AG08396 (cell line): ENCODE measurements at places on chromosomes 5 and 9.

GRCh38 chr9:136907011-136907914 lies 20.9 kb downstream of the TRAF2 start:
- no peak for DNase-seq

GRCh38 chr5:74767579-74767913 lies 497 bp downstream of the NSA2 start:
- DNase-seq = peak; percentile 37

DNA sequence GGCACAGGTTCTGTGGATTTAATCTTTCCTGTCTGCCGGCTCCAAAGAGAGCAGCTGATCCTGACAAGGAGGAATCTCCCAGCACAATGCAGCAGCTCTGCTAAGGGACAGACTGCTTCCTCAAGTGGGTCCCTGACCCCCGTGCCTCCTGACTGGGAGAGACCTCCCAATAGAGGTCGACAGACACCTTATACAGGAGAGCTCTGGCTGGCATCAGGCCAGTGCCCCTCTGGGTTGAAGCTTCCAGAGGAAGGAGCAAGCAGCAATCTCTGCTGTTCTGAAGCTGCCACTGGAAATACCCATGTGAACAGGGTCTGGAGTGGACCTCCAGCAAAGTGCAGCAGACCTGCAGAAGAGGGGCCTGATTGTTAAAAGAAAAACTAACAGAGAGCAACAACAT lies 630.2 kb upstream of the FTMT start:
- DNase-seq = no peak

DNA sequence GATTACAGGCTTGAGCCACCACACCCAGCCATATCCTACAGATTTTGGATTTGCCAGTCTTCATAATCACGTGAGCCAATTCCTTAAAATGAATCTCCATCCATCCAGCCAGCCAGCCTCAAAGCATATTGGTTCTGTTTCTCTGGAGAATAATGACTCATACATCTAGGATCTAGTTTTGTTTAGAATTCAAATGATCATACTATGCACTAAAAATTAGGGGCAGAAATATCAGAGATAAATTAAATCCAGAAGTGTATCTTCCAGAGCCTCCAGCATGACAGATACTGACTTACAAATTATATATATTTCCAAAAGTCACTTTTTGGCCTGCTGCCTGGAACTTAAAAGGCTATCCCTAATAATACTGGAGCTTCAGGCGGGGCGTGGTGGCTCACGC lies 119.1 kb upstream of the NR5A1 start:
- DNase-seq = no peak

- DNase-seq = no peak
Observed at GRCh38 chr5:102603670-102604069, 104.9 kb upstream of the SLCO6A1 start.

GRCh38 chr9:73125651-73126050 lies 26.0 kb upstream of the ANXA1 start:
- no peak for DNase-seq

DNA sequence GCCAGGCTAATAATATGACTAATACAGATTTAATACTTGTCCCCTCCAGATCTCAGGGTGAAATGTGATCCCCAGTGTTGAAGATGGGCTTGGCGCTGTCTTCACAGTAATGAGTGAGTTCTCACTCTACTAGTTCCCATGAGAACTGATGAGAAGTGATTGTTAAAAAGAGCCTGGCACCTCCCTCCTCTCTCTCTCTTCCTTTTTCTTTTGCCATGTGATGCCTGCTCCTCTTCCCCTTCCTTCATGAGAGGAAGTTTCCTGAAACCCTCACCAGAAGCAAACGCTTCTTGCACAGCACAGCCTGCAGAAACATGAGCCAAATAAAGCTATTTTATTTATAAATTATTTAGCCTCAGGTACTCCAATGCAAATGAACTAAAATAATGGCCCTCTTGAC lies 55.2 kb downstream of the GLDC start:
- no peak for DNase-seq

DNA sequence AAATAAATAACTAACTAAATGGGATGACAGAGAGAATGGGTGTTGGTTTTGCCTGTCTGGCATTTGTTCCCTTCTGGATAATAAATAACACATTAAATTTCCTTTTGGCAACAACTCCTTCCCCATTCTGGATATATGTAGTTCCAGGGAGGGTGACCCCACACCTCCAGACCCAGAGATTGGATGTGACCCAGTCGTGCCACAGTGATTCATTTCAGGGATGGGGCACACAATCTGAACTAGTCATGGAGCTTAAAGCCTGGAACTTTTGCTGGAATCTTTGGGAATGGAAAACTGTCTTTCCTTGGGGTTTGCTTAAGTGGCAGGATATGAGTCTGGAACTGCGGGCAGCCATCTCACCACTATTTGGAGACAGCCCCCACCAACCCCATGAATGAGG lies 11.3 kb downstream of the KLF9 start:
- DNase-seq = no peak

- DNase-seq = no peak
Observed at GRCh38 chr5:179967489-179967888, 59.8 kb upstream of the TBC1D9B start.

DNA sequence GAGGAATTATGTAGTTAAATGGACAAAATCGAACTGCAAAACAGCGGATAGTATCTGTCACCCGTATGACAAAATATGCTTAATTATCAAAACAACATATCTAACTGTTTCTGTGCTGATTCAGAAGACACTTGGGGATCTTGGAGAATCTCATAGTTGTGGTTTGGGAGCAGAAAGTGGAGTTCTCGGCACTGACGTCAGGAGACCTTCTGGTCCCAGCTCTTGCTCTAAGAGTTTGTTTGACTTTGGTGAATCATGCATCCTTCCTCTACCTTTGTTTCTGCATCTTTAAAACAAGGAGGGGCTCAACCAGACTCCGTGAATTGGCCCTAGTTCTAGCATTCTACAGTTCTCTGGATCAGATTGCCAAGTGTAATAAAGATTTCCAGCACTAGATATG lies 37.0 kb upstream of the TAF1L start:
- peak; percentile 13 for DNase-seq

DNA sequence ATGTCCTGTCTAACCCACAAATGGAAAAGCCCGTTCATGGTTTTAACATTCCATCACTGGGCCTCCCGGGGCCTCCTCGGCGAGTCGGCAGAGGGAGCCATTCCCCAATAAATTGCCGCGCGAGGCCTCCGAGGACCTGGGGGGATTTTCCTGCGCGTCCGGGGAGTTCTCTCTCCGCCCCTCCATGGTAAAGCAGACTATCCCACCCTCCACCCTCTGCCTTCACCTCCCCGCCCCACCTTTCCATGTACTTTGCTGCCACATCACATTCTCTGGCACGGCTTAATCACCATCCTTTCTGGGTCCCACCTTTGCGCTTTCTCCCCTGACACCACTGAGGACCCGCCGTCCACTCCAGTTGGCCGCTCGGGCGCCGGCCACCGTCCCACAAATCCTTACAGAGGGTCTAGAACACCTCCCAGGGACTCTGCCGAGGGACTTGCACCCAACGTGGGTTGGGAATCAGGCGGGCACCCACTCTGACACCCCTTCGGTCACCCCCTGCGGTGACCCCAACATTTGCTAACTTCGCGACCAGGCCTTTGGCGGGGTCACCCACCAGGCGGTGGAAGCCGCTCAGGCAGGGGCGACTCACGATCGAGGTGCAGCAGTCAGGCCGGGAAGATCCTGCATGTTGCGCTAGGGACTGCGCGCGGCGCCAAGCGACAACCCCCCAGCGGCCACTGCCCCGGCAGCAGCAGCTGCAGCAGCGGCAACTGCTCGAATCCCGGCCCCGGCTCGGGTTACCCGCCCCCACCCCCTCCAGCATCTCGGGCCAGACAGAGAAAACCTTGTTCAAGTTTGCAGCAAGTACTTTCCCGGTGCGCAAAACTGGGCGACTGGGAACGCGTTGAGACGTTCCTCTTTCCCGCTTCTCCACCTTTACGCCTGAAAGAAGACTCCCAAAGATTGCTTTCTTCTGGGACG lies at the start of gene MEGF10:
Gene MEGF10 (plus strand): TSS at position 778 of the 927 bp plus-strand sequence. CDS start 40,513 bp downstream, outside the sequence.
- peak; percentile 73 for DNase-seq

DNA sequence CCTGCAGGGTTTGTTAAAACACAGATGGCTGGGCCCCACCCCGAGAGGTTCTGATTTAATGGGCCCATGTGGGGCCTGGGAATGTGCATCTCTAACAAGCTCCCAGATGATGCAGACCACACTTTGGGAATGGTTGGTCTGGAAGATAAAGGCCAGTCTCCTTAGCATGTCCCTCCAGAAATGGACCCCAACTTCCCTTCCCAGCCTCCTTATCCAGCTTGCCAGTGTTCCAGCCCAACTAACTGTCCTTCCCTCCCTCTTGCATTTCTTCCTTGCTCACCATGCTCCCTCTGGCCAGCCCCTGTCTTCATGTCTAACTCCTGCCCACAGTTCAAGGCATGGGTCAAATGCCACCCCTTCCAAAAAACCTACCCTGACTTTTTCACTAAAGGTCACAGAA lies 196.1 kb upstream of the TBC1D2 start:
- DNase-seq = no peak

DNA sequence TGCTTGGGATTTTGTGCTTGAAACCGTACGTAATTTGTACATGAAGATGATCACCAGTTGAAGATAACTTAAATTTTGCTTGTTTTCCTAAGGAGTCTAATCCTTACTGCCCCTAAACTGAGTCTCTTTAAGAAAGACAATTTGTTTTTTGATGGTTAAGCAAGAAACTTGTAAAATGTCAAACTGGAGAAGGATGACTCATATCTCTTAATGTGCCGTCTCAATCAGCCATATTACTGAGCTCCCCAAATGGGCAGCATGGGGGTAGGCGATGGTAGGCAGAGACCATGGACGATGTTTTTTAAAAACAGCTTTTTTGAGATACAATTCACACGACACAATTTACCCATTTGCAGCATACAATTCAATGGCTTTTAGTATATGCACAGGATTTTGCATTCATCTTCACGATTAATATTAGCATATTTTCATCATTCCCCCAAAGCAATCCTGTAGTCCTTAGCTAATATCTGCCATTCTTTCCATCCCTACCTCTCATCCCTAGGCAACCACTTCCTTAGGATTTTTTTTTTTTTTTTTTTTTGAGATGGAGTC lies 14.3 kb downstream of the ARHGAP26 start:
- no peak for DNase-seq

- DNase-seq = peak; percentile 89
Observed at GRCh38 chr9:34701023-34701768, 8.7 kb downstream of the CCL21 start.

GRCh38 chr9:115671963-115672305 lies 481.7 kb upstream of the PAPPA start:
- no peak for DNase-seq

- DNase-seq = peak; percentile 9
Observed at GRCh38 chr9:73093740-73094379, 57.8 kb upstream of the ANXA1 start.

- peak; percentile 38 for DNase-seq
Observed at GRCh38 chr5:146291421-146292074, 47.1 kb upstream of the POU4F3 start.

DNA sequence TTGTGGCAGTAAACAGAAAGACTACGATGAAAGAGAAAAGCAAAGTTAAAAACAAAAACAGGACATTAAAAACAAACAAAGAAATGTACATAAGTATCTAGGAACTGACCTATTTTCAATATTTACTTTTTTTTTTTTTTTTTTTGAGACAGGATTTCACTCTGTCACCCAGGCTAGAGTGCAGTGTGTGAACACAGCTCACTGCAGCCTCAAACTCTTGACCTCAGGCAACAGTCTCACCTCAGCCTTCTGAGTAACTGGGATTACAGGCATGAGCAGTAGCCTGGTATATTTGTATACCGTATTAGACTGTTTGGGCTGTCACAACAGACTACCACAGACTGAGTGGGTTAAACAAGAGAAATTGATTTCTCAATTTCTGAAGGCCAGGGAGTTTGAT lies 1189.1 kb downstream of the CDH9 start:
- no peak for DNase-seq

GRCh38 chr5:175343308-175343707 lies 100.7 kb downstream of the DRD1 start:
- no peak for DNase-seq

GRCh38 chr9:85079349-85079748 lies 409.8 kb downstream of the NTRK2 start:
- no peak for DNase-seq

DNA sequence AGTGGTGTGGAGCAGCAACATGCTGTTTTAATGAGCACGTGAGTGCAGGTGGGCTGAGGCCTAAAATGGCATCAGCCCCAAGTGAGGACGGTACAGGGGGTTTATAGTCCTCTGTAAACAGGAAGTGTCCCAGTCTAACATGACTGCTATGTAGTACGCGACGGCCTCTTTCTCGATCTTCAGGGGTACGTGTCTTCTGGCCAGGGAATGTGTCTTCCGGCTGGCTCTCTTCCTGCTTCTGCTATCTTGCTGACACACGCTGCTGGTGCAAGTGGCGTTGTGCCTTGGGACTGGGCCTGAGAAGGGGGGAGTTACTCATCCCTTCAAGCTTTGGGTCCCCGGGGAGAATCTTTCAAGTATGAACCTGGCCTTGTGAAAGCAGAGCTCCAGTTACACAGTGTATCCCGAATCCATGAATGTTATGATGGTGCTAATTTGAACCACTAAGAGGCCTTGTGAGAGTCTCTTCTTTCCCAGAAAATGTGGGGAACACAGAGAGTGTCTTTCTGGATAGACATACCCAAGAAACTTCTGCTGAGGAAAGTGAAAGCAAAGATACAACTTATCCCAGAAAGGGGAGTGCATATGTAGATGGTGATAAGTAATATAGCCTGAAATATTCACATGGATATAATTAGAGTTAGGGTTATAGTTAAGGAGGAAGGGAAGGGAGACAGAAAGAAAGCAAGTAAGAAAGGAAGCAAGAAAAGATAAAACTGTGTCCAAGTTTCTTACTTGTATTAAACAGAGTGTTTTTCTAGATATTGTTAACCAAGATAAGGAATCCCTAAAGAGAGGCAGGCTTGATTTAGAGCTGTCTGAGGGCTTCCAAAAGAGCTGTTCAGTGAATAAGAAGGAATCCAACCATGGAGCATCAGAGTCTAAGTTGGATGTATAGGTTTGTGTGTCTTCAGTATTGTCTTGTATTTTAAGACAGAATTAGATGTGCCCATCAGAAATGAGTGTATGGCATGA lies 35.5 kb upstream of the ANXA2R start:
- no peak for DNase-seq

DNA sequence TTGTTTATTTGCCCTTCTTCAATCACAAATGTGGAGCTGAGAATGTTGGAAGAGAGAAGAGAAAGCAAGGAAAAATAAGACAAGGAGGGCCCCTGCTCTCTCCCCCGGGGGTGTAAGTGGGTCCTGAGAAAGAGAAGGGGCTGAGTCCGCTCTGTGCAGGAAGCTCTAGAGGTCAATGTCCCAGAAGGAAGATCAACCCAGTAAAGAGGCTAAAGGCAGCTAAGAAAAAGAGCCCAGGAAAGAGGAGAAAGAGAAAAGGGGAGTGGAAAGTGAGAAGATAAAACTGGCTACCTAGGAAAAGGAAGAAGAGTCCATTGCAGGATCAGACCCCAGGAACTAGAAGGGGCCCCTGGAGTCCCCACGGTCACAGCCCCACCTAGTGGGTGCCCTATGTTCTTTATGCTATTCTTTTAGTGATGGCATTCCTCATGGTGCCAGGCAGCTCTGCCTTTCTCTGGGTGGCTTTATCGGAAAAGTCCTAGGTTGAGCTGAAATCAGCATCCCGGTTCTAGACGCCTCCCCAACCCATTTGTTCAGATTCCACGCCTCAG lies 583.4 kb downstream of the ACTL7B start:
- peak; percentile 75 for DNase-seq
